Caki2 (cell line): ENCODE measurements at places on chromosomes 12 and 14.

DNA sequence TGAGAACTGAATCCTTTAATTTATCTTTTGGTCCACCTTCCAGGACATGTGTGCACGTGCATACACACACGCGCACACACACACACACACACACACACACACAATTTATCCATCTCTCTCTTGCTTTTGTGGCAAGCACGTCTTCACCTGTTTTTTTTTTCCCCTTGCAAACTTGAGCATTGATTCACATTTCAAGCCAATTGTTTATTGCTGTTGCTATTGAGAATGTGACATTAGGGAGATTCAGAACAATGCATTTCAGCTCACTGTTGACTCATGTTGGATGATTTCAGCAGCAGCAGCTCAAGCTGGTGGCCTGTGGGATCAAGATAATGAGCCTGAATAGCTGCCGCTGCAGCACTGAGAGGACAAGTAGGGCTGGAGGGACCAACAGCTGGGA lies 128.9 kb downstream of the SNAPC1 start:
- DNase-seq: no peak

GRCh38 chr14:74080820-74081460 lies 3.3 kb downstream of the ALDH6A1 start:
- no peak for DNase-seq

DNA sequence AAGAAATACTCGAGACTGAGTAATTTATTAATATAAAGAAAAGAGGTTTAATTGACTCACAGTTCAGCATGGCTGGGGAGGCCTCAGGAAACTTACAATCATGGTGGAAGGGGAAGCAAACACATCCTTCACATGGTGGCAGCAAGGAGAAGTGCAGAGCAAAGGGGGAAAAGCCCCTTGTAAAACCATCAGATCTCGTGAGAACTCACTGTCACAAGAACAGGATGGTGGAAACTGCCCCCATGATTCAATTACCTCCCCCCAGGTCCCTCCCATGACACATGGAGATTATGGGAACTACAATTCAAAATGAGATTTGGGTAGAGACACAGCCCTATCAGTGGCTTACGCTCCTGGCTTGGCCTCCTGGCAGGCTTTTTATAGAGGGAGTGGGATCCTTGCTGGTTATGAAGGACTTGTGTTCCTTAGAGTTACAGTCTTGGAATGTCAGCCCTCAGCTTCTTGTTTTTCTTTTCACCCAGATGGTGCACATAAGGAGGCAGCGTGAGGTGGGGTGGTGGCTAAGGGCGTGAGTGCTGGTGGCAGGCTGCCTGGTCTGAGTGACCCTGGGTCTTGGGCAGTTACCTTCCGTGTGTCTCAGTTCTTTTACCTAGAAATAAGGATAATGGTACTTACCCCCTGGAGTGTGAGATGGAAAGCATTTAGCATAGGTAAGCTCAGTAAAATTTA lies 25.7 kb downstream of the TRAF3 start:
- no peak for DNase-seq

GRCh38 chr12:38904537-38905479 lies 583 bp downstream of the CPNE8 start:
- peak; percentile 88 for DNase-seq

DNA sequence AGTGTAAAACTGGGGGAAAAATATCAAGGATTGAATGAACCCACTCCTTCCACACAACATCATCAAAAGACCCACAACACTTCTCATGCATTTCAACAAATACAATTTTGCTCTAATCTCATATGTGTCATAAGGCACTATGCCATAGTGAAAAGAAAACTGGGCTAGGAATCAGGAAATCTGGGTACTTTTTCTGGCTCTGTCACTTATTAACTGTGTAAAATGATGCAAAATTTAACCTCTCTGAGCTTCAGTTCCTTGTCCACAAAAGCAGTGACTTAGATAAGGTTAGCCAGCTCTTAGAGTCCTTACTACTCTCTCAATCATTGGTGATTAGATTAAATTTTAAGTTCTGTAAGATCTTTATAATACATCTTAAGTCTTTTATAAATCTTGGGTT lies 250.5 kb upstream of the SOX5 start:
- DNase-seq: no peak

DNA sequence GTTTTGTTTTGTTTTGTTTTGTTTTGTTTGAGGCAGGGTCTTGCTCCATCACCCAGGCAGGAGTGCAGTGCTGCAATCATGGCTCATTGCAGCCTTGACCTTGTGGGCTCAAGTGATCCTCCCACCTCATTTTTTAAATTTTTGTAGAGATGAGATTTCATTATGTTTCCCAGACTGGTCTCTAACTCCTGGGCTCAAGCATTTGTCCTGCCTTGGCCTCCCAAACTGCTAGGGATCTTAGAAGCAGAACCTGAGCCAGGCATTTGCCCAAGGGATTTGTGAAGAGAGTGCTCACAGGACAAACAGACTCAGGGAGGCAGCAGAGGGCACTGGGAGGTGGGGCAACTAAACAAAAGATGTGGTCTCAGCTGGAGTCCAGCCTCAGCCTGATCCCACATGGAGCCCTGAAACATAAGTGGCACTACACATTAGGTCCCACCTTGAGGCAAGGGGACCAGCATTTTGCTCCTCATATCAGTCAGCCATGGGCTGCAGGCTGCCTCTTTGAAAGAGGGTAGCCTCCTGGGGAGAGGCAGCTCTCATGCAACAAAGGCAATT lies 86.2 kb upstream of the CMKLR1 start:
- no peak for DNase-seq

DNA sequence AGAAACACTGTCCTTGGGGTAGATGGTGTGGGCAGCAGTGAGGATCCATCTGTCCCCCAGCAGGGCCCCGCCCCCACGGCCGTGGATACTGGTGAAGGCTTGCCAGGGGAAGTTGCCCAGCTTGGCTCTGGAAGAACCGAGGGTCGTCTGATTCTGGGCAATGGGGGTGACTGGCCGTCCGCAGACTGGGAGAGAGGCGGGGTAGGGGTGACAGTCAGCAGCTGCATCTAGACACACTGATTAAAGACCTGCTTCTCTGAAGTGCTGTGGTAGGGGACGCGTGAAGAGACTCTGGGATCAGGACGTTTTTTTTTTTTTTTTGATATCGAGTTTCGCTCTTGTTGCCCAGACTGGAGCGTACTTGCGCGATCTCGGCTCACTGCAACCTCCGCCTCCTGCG lies 4.7 kb upstream of the C1R start:
- DNase-seq: no peak

DNA sequence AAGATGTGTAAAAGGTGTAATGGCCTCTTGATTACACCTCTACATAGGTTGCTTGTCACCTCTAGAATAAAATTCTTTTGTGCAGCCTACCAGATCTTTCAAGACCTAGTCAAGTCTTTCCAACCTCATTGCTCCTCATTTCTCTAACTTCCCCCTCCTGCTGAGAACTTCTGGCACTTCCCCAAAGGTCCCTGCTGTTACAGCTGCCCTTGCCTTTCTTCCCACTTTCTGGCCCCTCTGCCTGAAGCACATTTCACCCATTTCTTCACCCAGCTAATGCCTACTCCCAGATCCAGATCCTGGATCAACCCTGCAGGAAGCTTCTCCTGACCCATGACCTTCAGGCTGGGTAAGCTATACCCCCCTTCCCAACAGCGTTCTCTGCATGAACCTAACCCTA lies 1.5 kb downstream of the TSHR start:
- DNase-seq: no peak

DNA sequence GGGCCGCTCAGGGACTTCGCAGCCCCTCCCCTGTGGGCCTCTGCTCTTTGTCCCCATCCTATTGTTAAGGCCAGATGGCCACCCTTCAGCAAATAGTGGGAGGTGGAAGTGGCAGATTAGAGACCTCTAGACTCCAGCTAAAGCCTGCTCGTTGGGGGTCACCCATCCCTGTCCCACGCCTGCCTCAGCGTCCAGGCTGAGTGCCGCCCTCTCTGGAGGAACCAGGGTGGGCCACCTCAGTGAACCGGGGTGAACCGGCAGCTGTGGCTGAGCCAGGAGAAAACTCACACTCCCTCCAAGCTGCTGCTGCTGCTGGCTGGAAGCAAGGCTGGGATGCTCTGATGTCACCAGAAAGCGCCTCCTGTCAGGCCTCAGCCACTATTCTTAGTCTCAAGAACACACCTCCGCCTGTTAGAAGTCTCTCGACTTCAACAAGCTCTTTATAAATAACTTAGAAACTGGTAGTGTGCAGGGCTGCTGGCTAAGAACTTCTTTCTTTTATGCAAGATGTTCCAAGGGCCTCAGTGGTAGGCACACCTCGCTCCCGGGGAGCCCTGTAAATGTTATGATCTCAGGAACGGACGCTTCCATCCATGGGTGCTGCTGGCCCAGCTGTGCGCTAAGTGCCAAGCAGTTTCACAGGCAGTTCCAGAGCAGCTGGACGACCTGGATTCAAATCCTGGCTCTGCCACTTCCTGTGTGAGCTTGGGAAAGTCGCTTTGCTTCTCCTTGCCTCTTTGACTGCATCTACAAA lies 19.8 kb upstream of the TESC start:
- DNase-seq: no peak

DNA sequence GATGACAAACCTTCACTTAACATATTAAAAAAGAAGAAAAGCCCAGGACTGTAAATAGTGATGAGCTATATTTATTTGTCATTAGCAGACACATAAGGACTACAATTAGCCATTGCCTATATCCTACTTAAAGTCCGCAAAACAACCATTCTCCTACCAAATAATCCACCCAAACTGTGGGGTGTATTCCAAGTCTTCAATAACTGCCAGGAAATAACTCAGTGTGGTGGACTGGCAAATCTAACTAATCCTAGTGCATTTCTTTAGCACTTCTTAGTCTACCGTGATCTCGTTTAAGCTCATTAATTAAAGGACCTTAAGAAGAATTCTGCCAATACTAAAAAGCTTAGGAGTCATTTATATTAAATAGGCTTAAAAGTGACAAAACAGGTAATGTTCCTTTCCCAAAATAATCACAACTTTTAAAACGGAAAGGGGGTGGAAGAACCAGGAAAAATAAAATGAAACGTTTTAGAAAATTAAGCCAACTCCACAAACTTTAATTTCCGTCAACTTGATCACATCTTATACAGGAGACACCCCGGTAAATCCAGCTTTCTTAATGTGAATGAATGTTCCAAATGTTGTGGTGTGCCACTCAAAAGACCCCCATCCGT lies 1.8 kb downstream of the NOVA1 start:
- DNase-seq: no peak

DNA sequence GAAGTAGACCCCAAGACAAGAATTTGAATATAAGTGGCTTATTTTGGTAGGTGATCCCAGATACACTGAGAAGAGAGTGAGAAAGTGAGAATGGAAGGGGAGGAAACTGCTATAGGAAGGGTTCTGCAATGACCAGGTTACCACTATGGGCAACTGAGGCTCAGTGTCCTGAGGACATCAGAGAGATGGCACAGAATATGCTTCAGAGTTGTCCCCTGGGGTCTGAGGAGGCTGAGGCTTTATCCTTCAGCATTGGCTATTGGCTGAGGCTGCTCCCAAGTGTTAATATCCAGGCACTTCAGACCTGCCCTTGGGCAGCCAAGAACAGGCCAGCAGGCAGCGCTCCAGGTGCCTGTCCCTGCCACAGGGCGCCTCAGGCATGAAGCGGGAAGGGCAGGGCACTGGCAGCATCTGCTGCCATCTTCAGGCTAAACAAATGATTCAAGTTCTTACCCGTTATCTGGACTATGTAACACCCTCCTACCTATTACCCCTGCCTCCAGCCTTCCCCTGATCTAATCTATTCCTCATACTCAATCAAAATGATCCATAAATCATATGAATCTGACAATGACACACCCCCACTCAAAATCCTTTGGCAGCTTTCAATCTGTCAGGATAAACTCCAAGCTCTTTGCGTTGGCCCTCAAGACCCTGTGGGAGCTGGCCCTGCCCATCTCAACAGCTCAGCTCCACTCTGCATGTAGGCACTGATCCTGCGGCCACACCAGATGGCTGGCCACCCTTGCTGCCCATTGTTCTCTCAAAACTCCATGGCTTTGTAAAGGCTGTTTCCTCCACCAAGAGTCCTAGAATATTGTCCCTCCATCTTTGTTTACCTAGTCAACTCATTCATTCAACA lies 42.4 kb downstream of the CKAP4 start:
- DNase-seq: no peak

- peak; percentile 97 for DNase-seq
Observed at GRCh38 chr14:59028476-59029202, 159.8 kb upstream of the DAAM1 start.

GRCh38 chr14:60964904-60965303 lies 16.0 kb downstream of the TRMT5 start:
- DNase-seq: no peak

DNA sequence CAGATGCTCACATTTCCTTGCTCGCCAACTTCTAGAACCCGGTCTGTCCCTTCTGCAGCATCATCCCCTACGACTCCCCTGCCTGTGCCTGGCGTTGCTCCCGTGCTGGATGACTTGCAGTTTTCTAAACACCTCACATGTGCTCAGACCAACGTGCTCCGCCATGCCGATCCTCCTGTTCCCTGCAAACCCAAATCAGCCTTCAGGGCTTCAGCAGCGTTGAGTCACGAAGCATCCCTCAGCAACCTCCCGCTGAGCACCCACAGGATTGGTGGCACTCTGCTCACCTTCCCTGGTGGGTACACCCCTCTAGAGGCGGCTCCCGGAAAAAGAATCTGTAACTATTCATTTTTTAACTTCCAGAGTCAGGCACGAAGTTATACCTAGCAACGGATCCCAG lies 2.8 kb upstream of the PIWIL1 start:
- no peak for DNase-seq

DNA sequence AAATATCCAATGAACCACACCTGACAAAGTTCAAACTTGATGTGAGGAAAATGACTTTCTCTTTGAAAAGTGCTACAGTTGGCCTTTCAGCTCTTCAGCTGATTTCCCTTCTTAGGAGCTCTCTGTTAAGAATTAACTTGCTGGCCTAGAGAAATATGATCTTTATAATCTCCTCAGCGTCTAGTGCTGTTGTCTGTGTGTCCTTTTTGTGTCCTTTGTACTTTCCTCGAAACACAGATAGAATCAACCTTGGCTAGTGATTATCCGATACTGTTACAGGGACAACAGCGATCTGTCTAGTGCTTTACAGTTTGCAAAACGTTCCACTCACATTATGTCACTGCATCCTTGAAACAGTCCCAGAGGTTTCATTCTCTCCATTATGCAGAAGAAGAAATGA lies 162.8 kb upstream of the RMST start:
- DNase-seq: no peak

- DNase-seq: no peak
Observed at GRCh38 chr12:53091756-53092155, 5.7 kb upstream of the IGFBP6 start.

GRCh38 chr12:8969861-8970411 lies 19.4 kb upstream of the KLRG1 start:
- DNase-seq: no peak

GRCh38 chr14:35336494-35337268 lies 44.5 kb downstream of the PSMA6 start:
- peak; percentile 92 for DNase-seq

DNA sequence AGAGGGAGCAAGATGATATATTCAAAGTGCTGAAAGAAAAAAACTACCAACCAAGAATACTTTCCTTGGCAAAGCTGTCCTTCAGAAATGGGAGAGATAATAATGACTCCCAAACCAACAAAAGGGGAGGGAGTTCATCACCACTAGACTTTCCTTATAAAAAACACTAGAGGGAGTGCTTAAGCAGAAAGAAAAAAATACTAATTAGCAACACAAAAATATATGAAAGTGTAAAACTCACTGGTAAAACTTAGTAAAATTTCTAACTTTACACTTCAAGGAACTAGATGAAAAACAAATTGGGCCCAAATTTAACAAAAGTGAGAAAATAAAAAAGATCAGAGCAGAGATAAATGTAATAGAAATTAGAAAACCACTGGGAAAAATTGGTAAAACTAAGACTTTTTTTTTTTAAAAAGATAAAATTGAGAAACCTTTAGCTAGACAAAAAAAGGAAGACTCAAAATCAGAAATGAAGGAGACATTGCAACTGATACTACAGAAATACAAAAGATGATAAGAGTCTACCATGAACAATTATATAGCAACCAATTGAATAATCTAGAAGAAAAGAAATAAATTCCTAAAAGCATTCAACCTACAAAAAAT lies 60.4 kb upstream of the FAR2 start:
- peak; percentile 20 for DNase-seq
